ENCODE measurements at places on chromosomes 2 and 18.

DNA sequence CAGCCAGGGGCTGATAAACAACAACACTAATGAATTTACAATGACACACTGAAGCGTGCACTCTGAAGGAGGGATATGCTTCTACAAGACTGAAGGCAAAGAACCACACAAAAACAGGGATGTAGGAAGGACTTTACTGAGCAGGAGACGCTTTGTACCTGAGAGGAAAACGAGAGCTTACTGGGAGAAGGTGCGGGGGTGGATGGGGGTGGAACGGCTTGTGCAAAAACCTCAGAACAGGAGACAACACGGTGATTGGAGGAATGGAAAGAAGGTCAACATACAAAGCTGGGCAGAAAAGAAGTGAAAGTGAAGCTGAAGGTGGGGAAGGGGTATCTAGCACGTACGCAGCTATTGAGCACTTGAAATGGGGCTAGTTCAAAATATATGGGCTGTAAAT, 93.1 kb downstream of the SLC8A1 start:
- DNase-seq: no peak

- no peak for DNase-seq
These were observed 7.2 kb downstream of the IL1B start for GRCh38 chr2:112829101-112829960.

DNA sequence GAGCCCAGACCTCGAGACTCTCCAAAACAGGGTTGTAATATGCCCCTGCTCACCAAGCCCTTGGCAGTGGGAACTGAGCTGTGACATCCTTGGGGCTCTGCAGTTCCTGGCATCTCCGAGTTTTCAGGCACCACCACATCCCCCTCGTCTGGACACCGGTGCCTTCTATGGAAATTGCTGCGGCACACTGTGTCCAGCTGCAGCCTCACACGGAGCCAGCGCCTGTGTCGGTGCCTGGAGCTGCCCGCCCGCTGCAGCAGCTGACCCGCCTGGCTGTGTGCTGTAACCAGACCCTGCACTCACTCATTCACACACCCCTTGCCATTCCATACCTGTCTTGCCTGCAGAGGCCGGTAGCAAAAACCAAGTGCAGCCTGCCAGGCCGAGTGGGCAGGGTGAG, 11.8 kb downstream of the IWS1 start:
- no peak for DNase-seq

GRCh38 chr2:106972782-106973181, 86.8 kb upstream of the ST6GAL2 start:
- no peak for DNase-seq

DNA sequence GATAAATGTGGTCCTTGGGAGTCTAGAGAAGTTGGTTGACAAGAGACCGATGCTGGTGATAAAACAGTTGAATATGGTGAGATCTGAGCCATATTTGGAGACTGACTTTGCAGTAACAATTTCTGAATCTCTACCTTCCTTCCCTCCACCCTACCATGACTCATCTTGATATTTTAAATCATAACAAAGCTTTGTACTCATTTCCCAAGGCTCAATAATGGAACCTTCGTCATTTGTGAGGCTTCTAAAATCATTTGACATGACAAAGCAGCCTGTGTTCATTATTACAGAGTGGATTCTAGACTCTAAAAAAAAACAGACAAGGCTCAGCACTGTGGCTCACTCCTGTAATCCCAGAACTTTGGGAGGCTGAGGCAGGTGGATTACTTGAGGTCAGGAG, 38.5 kb upstream of the PDCL3 start:
- no peak for DNase-seq

GRCh38 chr18:22703883-22704585, 229.1 kb upstream of the RBBP8 start:
- peak; percentile 25 for DNase-seq

- no peak for DNase-seq
These were observed 31.2 kb downstream of the ARHGAP25 start for GRCh38 chr2:68765739-68766375.

GRCh38 chr2:232018181-232018580, 56.7 kb downstream of the DIS3L2 start:
- no peak for DNase-seq

- DNase-seq: no peak
These were observed 239.0 kb downstream of the CCDC178 start for GRCh38 chr18:33201509-33201926.

- DNase-seq: no peak
These were observed 48.4 kb upstream of the ANKRD44 start for GRCh38 chr2:197358931-197359330.

DNA sequence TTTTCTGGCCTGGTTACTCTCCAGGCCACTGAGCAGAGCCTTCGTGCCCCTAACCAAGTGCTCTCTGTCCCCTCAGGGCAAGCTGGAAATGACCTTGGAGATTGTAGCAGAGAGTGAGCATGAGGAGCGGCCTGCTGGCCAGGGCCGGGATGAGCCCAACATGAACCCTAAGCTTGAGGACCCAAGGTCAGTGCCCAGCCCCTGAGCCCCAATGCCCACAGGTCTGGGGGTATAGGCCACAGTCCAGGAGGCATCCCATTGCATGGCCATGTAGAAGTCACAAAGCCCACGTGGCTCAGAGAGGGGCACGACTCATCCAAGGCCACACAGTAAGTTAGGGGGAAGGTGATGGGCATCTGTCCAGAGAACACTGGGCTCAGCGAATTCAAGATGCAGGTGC, 227.6 kb downstream of the DYSF start:
- DNase-seq: no peak

DNA sequence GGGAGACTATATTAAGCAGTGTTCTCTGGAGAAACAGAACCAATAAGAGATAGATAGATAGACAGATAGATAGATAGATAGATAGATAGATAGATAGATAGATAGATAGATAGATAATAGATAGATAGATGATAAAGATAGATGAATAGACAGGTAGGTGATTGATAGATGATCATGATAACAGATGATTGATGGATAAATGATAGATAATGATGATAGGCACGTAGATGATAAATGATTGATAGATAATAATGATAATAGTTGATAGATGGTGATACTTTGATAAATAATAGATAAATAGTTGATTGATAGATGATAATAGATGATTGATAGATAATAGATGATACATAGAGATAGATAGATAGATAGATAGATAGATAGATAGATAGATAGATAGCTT, 48.5 kb downstream of the BOD1L2 start:
- no peak for DNase-seq

GRCh38 chr2:128448331-128449225, 129.9 kb upstream of the HS6ST1 start:
- no peak for DNase-seq

DNA sequence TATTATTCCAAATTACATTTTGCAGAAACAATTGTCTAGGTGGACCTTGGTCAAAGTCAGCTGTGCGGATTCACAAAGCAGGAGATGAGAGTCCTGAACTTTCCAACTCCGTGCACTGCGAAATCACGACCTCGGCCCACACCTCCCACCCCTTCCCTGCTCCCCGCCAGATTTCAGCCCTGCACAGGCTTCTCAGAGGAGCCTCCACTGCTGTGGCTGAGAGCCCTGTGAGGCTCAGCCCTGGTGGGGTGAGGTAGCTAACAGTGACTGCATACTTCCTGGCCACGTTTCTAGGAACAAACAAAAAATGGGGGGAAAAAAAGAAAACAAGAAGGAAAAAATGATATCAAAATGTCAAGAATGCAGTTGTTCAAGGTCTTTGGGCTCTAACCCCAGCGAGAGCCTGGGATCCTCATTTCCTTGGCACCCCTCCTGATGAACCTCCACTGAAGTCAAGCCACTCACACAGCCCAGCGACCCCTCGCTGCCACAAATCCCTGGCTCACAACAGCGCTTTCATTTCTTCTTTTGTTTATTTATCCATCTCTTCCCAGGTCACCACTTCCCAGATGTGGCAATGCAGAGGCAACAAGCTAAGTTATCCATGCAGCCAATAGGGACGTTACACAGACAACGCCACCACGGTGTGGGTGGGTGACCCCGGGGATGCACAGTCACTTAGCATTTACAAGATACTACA, 729.7 kb upstream of the ID2 start:
- DNase-seq: no peak

DNA sequence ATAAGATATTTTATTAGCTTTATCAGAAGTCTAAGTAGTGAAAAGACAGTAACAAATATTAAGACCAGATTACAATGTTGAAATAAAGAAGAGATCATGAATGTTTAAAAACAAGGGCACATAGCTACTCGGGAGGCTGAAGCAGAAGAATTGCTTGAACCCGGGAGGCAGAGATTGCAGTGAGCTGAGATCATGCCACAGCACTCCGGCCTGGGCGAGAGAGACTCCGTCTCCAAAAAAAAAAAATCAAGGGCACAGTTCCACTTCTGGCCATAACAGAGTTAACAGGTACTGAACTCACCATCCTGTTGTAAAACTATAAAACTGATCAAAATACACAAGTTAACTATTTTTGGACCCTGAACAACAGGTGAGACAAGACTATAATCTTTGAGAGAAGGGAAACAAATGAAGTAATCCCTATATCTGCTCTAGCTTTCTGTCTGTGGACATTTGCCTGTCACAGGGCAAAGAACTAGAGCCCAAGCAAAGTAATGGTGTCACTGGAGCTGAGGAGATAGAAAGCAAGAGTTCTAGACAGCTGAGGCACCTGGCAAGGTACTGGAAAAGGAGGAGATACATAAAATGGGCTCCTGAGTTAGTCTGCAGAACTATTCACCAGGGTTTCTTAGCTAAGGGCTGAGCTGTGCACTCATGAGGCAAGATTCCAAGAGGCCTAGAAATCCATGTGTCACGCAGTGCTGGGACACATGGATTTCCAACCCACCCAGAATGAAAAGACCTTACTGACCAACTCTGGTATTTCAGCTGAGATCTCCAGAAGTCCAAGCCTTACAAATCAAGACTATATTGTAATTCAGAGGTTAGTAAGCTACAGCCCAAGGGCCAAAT, 15.2 kb downstream of the MMADHC start:
- no peak for DNase-seq

DNA sequence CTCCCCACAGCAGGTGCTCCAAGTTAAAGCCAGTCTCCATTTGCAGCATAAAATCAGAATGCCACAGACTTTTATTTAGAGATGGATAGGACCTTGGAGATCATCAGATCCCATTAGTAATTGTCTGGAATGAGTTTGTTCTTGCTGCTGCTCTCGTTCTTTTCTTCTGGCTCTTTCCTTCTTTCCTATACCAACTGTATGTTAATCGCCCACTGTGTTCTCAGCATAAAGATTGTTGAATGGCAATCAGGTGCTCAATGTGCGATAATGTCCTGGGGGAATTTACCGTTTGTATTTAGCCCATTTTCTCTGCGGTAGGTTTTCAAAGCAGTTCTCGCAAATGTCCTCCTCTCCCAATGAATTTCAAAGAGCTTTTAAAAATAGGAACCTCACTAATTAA, 3.3 kb downstream of the GPR39 start:
- no peak for DNase-seq

GRCh38 chr2:61878761-61879160, 9.7 kb downstream of the CCT4 start:
- no peak for DNase-seq

GRCh38 chr2:219497495-219498279, 1.0 kb upstream of the GMPPA start:
- peak; percentile 50 for DNase-seq

DNA sequence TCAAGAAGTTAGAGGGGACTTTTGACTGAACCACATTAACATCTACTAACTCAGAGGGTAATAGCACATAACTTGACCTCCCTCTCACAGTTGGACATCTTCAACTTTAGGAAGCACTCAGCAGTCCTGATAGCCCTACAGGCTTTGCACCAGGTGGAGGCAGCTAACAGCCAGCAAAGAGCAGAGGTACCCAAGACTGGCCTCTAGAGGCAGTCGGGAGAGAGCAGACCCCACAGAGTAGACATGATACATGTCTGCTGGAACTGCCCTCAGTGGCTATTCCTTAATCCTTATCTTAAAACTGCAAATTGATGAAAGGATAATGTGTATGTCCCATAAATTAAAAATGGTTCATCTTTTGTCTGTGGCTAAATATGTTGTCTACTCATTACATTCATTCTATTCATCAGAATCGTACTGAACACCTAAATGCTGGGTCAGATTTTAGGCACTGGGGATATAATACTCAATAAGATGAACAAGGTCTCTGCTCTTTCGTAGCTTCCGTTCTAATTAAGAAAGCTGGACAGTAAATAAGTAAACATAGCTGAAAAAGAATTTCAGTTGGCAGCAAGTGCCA, 49.8 kb downstream of the CAB39 start:
- DNase-seq: no peak

- no peak for DNase-seq
These were observed 217.6 kb downstream of the ATAD2B start for GRCh38 chr2:23709311-23709710.

DNA sequence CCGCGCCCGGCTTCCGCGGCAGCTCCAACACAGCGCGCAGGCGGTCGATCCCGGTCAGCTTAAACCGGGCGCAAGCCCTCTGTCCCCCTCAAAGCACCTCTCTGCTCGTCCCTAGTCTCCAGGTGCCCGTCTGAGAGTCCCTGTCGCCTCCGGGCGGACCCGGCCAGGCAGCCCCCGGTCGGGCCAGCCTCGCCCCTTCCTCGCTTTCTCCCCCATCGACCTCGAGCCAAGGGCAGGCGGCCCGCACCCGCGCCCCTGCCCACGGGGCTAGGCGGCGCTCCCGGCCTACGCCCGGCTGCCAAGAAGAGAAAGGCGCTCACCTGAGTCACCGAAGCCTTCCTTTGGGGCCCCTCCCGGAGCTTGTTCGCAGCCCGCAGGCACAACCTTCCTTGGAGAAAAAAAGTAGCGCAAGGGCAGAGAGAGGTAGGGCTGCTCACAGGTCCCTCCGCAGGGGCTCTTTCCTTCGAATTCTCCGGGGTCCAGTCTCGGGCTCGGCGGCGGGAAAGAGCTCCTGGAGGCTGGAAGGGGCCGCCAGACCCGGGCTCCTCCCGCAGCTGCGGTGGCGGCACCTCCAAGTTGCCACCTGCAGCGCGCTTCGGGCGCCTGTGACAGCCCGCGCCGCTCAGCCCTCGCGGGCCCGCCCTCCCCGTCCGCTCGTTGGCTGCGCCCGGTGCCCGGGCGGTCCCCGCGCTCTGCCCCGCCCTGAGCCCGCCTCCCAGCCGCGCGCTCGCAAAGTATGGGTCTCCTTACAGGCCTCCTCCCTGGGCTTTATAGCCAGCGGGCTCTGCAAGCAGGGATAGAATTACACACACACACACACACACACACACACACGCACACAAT, 86.5 kb upstream of the EPB41L3 start:
- peak; percentile 92 for DNase-seq

DNA sequence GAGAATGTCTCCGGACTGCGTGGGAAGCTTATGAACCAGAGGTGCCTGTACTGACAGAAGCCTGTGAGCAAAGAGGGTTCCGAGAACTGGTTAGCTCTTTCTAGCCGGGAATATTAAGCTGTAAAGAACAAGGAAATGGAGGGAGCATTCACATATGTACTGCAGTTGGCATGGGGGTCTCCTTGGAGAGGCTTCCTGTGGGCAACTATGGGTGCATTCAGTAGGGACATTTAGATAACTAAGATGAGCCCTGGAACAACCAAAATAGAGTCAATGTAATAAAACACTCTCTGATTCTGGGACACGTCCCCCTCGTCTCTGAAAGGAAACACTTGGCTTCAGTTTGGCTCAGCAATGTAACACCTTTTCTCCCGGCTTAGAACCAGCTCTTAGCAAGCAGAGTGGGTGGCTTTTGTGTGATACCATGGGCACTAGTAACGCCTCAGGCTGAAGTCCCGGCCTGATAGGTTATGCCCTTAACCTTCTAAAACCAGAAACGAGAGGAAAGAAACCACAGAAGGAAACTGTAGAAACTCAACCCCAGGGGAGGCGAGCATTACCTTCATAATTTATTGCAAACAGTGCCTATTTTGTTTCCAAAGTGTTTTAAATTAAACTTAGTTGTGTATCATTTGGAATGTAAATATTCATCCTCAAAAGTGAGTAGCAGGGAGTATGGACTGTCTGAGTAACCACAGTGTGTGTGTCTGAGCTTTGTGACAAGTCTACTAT, 48.8 kb upstream of the LPIN2 start:
- DNase-seq: no peak

All from COR-L47 (cell line).